ENCODE measurements at places on chromosomes 2 and 18.
A peak's percentile ranks its signal among the peaks of the same experiment; 100 is the strongest.

DNA sequence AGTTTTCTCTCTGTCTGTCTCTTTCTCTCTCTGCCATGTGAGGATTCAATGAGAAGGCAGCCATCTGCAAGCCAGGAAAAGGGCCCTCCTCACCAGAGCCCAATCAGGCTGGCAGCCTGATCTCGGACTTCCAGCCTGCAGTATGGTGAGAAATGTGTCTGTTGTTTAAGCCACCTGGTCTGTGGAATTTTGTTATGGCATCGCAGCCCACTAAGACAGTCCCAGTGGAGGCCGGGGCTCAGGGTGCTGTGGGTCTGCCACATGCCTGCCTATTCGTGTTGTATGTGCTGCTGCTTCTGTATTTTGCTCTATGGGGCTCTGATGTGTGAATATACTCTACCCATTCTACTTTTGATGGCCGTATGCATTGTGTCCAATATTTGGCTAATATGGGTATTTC, 139.0 kb upstream of the HS6ST1 start:
- ATAC-seq: no peak

GRCh38 chr2:135949451-135950234, 35.8 kb downstream of the DARS1 start:
- no peak for ATAC-seq

GRCh38 chr2:44038277-44038676, 42.5 kb upstream of the LRPPRC start:
- no peak for ATAC-seq

- peak; percentile 61 for ATAC-seq
These were observed 44.0 kb downstream of the PDCL3 start for GRCh38 chr2:100606726-100607343.

DNA sequence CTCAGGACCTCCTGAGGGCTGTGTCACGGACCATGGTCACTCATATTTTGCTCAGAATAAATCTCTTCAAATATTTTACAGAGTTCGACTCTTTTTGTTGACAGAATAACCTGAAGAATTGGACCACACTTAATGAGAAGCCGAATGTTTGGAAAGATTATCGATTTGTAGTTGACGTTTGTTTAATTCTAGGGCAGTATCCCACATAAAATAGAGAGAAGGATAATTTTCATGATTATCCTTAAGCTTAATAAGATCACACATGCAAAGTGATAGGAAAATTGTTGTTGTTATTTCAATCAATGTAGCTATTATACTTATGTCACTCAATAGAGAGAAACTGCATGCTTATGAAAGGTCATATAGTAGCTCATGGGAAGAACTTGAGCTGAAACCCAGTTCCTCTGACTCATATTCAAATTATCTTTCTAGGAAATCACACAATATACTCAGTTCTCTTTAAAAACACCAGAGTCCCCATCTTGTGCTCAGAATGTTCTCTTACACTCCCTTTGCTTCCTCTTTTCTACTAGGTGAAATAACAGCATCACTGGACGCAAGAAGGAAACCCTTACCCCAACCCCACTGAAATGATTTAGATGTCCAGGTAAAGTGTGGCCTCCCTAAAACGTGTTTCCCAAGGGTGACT, 982.1 kb downstream of the TSN start:
- no peak for ATAC-seq

GRCh38 chr2:240946654-240947053, 40.5 kb downstream of the CROCC2 start:
- no peak for ATAC-seq

GRCh38 chr2:206979922-206980321, 40.6 kb downstream of the CPO start:
- no peak for ATAC-seq

DNA sequence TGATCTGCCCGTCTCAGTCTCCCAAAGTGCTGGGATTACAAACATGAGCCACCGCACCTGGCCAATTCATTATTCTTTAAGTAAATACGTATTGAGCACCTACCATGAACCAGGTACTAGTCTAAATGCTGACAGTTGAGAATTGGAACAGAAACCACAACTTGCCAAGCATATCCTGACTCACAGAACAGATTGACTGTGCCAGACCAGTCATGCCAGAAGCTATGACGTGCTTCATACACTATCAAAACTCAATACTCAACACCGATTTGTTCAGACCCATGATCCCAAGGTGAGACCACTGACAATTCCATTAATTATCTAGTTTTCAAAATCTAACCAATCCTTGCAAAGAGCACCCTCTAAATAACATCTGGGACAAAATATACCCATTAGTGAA, 148.6 kb downstream of the B3GNT2 start:
- ATAC-seq: peak; percentile 98

- ATAC-seq: no peak
These were observed 390.6 kb upstream of the CYRIA start for GRCh38 chr2:17056236-17056635.

Data from activated T-helper 17 cell treated with anti-CD3 and anti-CD28 coated beads, Interleukin-2, amount 50 U/mL, for 72 hours (primary cell).